ENCODE measurements at places on chromosomes 2 and 18.
A peak's percentile ranks its signal among the peaks of the same experiment; 100 is the strongest.

DNA sequence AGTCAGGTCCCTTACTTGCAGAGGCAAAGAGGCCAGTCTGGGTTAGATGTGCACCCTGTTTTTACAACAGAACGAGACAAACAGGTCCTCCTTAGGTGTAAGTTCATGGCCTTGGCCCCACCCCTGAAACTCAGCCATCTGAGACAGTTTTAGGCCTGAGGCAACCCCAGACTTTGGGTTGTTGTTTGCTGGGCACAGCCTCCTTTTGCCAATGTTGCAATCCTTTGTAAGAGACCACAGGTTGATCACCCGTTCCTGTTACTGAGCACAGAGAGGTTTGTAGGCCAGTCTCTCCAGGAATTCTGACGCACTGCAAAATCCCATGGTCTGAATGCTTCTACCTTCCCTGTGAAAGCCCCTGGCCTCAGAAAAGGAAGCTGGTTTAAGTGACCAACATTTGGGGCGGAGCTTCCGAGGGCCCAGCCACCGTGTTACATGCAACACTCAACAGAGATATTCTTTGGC lies 15.5 kb upstream of the IL1RN start:
- DNase-seq = no peak

GRCh38 chr2:223989206-223989855 lies 32.1 kb downstream of the MRPL44 start:
- DNase-seq = no peak

DNA sequence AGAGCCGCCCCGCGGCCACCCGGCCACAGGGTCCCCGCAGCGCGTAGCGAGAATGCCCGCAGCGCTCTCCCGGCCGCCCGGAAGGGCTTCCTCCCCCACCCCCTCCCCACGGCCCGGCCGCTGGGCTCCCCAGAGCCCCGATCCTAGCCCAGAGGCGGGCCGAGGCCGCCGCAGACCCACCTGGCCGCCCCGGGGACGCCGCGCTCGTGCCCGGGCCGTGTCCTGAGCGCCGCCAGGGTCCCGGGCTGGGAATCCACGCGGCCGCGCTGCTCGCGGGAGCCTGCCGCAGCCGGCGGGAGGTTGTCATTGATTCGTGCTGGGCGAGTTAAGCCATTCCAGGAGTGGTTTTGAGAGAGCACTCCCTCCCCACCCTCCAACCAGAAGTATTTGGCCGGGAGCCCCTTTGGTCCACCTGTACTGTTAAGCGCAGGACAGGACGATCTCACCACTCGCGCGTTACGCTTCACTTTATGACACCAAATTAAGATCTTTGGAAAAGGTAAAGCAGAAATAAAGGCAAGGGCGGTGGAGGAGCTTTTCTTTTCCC lies 206.4 kb upstream of the SMAD2 start:
- peak; percentile 37 for DNase-seq

DNA sequence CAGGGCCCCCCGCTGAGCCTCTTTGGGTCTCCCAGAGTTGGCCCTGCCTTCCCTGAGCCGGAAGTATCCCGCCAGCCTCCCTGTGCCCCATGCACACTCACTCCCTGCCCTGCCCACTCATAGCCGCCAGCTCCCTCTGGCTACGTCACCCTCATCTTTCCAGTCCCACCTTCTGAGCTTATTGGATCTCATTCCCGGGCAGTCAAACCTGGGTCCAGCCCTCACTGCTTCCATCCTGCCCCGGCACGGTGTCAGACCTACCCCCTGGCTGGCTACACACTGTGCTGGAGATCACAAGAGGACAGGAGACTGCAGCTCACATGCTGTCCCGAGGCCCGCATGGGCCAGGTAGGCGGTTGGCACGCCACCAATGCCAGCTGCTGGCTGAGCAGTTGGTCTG lies 147.2 kb downstream of the ASB1 start:
- no peak for DNase-seq

- DNase-seq = no peak
Measured at GRCh38 chr2:27251766-27252165, 11.1 kb downstream of the SLC30A3 start.

DNA sequence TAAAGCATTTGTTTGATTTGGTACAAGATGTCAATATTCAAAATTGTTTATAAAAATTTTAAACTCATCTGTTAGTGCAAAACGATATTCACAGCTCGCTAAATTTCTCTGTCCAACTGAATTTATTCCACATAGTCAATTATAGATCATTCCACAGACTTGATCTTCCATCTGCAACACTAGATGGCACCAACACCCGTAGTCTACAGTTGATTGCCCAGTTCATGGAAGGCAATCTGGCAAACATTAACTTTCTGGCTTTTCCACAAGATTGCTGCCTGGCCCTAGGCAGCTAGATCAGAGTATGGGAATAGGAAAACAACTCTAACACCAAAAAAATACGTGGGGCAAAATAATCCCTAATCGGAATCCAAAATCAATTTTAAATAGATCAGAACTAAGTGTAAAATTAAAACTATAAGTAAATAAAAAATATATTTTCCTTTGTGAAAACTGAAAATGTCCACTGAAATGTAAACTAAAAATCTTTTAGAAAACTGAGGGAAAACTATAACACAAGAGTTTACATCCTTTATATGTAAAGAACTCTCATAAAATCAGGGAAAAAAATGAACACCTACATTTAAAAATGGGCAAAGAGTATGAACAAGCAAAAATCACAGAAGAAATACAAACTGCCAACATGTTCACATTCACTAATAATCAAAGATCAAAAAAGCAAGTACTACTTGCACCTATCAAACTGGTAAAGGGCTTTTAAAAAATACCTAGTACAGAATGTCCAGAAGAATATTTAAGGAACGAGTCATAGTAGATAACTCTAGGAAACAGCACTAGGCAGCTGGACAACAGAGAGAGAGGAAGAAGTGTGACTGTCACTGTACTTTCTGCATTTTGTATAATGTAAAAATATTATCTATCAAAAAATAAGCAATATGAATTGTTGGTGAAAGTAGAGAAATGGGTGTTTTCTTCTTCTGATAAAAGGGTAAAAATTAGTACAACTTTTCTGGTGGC lies 35.0 kb downstream of the RTN4 start:
- DNase-seq = peak; percentile 72

GRCh38 chr2:239476029-239476756 lies 75.4 kb upstream of the HDAC4 start:
- no peak for DNase-seq

DNA sequence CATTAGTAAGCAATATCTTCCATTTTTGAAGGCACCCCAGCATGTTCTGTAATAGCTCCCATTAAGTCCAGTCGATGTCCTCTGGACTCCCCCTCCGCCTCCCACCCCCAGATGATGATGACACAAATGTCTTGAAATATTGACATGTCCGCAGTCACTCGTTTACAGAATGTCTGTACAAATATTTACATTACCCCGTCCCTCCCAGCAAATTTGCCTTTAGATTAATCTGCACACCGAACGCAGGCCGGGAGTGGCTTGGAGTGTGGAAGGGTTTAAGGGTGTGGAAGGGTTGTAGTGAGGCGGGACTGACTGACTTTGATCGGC lies 853 bp upstream of the OSBPL6 start:
- no peak for DNase-seq

- peak; percentile 71 for DNase-seq
Measured at GRCh38 chr18:63508596-63508995, 31.8 kb downstream of the SERPINB5 start.

GRCh38 chr2:45883603-45884000 lies 232.1 kb downstream of the PRKCE start:
- no peak for DNase-seq

DNA sequence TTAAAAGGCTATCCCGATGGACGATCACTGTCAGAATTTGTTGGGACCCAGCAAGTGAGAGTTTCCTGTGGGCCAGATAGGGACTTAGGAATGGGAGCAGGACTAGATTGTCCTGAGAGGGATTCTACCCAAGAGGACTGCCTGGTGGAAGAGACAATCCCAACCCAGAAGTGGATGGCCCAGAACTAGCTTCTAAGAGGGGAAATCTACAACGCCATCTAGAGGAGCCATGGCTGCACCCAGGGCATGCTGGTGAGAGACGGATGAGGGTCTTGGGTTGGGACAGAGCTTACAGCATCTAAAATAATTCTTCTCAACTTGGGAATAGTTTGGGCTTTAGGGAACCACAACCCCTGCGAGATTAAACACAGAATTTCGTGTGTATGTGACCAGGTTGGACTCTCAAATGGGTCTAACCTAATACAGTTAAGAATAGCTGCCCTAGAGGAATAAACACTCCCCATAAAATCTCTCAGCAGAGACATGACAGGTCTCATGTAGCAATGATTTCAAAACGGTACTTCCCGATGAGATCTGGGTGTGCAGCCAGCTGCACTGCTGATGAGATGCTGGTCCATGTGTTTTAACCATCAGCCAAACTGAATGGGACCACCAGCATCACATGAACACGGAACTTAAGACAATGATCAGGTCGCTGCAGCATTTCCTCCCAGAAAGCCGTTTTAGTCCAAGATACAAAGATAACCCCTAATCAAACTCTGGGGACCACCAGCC lies 50.8 kb downstream of the CCBE1 start:
- DNase-seq = no peak

DNA sequence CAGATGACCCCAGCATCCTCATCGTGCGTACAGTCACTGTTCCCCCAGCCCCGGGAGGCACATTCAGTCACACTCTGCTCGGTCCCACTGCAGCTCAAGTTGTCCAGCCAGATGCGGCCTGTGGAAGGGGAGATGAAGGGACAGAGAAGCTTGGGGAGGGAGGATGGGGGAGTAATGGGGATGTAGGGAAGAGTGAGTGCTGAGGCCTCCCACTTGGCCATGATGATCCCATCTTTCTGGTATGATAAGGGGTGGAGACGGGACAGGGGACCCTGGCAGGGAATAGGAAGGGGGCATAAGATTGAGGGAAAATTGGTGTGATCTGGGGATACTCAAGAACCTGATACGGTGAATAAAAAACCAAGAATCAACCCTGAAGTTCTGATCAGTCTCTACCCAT lies 3.5 kb downstream of the LOXL3 start:
- DNase-seq = no peak

DNA sequence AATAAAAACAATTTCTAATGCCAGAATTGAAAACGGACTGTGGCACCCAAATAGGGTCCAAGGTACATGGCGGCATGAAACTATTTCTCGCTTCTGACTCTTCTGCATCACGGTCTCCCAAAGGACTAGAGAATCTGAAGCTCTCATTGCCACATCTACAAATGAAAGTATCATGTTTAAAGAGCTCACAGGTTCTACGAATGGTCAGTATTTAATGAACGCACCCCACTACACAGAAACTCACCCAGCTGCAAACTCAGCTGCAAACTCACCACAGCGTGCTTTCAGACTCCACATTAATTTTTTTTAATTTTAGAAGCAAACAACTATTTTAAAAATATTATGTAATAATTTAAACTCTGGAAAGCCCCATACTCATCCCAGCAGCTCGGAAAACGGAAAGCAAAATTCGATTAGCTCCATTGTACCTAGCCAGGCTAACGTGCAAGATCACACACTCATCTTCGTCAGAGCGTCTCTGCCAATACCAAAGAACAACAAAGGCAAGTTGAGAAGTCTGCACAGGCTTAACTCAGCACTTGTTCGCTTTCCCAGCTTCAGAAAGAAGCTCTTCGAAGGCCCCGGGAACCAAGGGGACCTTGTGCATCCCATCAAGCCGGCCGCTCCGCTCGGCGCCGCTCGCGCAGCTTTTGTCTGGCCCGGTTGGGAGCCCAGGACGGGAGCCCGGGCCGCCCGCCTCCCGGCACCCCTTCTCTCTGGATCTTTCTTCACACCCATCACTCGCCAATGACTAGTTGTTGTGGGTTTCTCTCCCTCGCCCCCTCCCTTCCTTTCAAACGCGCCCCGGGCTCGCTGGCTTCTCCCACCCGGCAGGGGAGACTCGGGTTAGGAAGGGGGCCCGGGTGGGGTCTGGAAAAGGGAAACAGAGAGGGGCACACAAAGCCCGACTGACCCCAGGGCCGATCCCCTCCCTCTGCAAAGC lies 785 bp downstream of the CLASP1 start:
- DNase-seq = peak; percentile 78

DNA sequence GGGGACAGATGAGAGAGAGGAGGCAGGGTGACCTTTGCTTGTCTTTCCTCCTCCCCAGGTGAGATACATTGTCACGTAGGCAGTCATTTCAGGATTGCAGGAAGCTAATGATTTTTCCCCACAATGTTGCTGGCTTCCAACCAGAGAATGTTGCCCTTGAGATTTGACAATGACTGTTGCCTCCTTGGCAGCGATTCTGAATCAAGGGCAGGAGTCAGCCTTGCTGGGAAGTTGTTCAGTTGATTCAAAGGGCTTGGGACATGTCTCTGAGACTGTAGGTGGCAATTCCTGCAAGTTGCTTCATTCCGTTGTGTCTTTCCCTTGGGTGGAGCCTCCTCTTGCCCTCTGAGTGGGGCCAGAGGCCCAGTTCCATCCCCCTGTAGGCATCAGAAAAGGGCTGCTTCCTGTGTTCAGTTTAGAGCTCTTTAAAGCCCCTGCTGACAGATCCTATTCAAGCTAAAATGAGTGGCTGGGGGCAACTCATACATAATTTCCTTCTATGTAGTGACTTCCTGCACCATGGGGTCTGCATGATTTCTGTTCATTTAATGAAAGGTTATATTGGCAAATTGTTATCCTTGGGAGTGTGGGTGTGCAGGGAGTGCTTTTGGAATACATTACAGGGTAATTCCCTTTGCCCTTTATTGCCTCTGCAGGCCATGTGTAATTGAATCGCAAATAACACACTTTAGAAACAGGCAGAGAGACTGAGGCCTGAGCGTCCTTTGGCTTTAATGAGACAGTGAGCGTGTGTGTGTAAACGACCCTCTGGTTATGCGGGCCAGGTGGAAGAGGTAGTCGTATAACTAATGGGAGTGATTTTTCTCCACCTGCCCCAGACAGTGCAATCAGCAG lies 52.4 kb downstream of the GPR39 start:
- DNase-seq = no peak

- DNase-seq = no peak
Measured at GRCh38 chr18:78242806-78243205, 736.8 kb upstream of the SALL3 start.

DNA sequence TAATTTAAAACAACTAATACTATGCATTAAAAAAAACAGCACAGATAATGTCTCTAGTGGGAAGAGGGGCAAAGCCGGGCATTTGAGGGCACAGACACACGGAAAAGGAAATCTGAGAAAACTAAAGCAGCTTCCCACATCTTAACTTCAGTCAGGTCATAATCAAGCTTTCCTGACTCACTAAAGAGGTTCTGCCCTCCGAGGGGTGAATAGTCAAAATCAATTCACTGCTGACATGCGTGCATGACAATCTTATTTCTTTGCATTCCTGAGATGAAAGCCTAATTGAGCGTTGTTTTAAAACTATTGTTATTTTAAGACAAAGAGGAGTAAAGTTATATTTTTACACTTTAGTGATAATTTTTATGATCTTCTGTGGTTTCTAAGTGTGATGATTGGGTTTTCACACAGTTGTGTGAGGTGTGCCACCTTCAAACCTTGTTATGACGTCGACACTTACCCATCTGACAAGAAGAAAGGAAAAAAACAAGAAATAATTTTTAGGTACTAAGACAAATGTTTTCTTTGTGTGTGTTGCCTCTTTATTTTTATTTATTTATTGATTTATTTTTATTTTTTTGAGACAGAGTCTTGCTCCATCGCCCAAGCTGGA lies 90.9 kb downstream of the GATA6 start:
- no peak for DNase-seq
